Fibroblast of villous mesenchyme (primary cell): ENCODE measurements at places on chromosomes 3 and 15. TPM values are rescaled to one million over a fixed set of nuclear protein-coding genes. Genes with fewer than 3 reads are reported as not detected.

DNA sequence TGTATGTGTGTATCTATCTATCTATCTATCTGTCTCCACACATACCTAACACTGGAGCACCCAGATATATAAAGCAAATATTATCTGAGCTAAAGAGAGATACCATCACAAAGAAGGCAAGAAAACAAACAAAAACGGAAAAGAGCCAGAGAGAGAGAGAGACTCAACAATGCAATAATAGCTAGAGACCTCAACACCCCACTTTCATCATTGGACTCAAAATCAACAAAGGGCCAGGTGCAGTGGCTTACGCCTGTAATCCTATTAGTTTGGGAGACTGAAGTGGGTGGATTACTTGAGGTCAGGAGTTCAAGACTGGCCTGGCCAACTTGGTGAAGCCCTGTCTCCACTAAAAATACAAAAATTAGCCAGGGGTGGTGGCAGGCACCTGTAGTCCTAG lies 23.4 kb downstream of the NCBP2 start:
- DNase-seq = no peak

- no peak for DNase-seq
These were observed 23.3 kb downstream of the SNRK start for GRCh38 chr3:43309372-43310305.

DNA sequence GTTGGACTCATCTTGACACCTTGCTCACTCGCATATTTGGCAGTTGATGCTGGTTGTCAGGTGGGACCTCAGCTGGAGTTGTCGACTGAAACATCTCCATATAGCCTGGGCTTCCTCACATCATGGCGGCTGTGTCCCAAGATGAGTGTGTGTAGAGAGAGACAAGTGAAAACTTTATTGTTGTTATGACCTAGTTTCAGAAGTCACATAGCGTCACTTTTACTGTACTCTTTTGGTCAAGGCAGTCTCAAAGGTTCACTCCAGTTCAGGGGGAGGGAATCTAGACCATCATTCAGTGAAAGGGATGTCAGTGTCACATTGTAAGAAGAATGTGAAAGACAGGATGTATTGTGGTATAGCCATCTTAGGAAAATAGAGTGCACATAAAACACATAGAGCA lies 214.2 kb downstream of the ITPR1 start:
- no peak for DNase-seq

DNA sequence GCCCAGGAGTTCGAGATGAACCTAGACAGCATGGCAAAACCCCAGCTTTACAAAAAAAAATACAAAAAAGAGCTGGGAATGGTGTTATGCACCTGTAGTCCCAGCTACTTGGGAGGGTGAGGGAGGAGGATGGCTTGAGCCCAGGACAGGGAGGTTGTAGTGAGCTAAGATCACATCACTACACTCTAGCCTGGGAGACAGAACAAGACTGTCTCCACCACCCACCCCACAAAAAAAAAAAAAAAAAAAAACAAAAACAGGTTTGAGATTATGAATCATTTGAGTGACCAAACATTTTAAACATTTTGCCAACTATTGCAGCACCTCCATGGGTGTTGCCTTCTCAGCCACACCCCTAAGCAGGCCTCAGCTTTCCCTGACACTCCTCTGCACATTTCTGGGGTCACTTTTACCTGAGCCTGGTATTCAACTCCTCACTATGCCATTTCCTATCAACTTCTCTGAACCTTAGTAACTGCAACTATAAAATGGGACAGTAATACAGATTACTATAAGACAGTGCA lies 41.8 kb downstream of the IL5RA start:
- no peak for DNase-seq

GRCh38 chr15:51227940-51228732 lies 110.3 kb downstream of the CYP19A1 start:
- DNase-seq = peak; percentile 88

GRCh38 chr15:63083044-63083443 lies 38.6 kb upstream of the LACTB start:
- peak; percentile 47 for DNase-seq

- no peak for DNase-seq
These were observed 635.5 kb downstream of the TBL1XR1 start for GRCh38 chr3:176561826-176562225.

DNA sequence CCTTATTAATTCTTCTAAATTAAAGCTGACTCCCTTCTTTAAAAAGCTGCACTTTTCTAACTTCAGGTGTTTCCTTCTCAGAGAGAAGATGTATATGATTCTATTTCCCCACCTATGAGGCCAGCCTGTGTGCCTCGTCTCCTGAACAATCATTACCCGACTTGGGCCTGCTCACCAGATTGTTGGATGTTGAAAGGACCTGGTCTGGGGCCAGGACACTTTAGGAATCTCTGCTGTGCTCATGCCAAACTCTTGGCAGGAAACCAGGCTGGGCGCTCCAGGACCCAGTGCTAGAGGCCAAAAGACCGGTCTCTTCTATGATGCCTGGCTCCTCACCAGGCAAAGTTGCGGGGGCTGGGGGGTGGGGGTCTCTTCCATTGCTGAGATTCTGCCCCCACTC lies 16.9 kb upstream of the LRRC31 start:
- DNase-seq = peak; percentile 3

- DNase-seq = no peak
These were observed 140.9 kb downstream of the ALDH1A2 start for GRCh38 chr15:57924598-57924997.

DNA sequence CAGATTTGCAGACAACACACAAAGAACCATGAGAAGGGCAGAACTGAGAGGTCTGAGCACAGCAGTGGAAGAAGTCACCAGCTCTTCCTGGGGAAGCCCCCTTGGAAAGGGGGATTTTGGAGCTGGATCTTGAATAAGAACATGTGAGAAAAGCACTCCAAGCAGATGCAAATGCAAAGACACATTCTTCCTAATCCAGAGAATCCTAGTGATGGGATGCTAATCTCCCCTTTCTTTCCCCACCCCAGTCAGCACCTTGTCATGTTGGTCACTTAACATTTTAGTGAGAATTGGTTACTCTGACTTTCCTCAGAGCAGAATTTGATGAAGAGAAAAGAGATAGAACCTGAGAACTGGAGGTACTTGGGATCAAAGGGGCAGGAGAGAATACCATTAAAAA lies 148.5 kb downstream of the SSR3 start:
- no peak for DNase-seq

GRCh38 chr15:52348056-52348745 lies 52.6 kb upstream of the MYO5C start:
- DNase-seq = peak; percentile 67

GRCh38 chr15:65470866-65471265 lies 46.6 kb downstream of the DPP8 start:
- no peak for DNase-seq

DNA sequence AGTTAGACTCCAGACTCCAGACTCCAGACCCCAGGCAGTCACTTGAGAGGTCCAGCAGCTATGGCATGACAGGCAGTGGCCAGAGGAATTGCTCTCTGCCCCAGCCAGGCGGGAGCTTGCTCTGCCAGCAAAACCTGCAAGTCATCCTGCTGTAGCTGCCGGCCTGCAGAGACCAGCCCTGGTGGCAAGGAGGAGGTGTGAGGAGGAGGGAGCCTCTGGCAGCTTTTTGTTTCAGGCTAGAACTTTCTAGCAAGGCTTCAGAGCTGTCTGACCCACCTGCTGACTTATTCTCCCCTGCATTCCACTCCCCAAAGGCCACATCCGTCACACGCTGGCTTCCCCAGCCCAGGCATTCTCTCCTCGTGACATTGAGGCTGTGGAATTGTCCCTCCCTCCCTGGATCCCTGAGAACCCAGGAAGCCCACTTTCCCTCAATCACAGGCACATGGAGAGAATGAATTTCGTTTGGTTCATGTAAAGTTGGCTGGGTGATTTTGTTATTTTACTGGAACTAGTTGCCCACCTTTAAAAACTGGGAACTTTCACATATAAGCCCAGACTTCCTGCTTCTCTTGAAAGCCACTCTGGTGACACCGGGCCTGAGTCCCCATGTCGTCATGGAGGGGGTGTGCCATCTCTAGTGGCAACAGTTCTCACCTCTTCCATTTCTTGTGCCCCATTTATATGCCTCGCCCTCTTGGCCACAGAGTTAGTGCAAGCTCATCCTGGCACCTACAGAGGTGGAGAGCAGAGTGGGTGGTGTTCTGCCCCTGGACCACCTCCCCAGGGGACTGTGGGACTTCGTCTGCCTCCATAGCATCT lies 82.7 kb downstream of the ABHD5 start:
- no peak for DNase-seq

DNA sequence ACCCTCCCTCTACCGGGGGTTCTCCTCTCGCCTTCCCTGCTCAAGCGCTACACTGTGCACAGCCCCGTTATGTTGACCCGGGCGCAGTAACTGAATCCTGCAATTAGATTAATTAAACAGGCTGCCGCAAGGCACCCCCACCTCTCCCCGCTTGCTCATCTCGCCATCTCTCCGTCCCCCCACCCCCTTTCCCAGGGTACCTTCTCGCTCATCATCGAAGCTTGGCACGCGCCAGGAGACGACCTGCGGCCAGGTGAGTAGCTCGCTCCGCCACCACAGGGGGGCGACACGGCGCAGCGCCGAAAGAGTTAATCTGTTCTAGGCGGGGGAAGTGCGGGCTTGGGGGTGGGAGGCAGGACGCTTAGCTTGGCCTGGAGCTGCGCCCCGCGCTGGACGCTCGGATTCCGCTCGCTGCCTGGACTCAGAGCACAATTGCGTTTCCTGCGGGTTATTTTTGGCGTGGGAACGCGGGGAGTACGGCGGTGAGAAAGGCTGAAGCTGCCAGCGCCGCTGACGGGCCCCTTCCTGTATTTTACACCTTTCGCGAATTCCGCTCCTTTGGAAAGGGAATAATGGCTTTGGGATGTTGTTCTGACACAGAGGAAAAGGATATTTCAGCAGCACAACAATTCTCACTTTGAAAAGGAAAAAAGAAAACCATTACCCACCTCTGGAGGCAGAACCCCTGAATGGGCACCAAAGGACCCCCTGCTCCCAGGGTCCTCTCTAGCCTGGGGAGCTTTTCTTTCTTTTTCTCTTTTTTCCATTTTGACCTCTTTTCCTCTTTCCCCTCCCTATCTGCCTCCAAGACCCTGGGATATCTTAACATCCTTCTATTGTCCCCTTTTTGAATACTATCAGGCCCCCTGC lies 1.5 kb downstream of the DLL4 start:
- peak; percentile 49 for DNase-seq

DNA sequence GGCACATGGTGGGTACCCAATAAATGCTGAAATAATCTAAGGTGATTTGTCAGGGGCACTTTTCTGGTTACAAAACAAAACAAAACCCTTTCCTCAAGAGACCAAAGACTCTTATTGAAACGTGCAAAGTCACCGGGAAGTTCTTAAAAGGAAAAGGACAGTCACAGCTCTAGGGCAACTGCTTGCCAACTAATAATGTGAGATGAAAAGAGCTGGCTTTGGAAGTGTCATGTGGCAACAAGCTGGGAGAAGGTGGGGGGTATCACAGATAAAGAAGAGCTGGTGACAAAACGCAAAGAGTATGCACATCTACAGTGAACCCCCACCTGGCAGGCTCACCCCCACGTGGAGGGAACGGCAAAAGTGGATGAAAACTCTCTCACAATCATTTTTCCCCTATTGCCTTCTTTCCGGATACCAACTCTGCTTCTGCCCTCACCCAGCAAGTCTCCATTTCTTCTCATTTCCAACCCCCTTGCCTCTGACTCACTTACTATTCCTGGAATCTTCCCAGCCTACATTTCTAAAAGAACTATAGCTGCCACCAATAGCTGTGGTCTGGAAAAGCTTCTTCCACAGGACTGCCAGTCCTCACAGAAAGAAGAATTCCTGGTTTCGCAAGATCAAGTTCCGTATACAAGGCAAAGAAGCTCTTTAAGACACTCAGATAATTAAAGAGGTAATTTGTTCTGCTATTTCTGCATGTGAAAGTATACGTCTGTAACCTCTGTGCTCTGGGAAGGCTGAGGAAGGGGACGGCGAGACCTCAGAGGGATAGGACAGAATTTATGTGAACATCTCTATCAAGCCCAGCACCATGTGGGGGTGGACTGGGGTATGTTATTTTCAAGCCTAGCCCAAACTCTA lies 21.8 kb upstream of the ANPEP start:
- DNase-seq = peak; percentile 98

GRCh38 chr3:133991637-133992036 lies 38.1 kb downstream of the SLCO2A1 start:
- DNase-seq = no peak

- no peak for DNase-seq
These were observed 57.2 kb upstream of the TOPAZ1 start for GRCh38 chr3:44184319-44184953.

GRCh38 chr3:105791131-105791530 lies 77.7 kb downstream of the CBLB start:
- peak; percentile 83 for DNase-seq

- DNase-seq = no peak
These were observed 1.9 kb downstream of the TMIE start for GRCh38 chr3:46703013-46703520.

- DNase-seq = peak; percentile 86
These were observed 11.6 kb downstream of the FSIP1 start for GRCh38 chr15:39770748-39771689.

DNA sequence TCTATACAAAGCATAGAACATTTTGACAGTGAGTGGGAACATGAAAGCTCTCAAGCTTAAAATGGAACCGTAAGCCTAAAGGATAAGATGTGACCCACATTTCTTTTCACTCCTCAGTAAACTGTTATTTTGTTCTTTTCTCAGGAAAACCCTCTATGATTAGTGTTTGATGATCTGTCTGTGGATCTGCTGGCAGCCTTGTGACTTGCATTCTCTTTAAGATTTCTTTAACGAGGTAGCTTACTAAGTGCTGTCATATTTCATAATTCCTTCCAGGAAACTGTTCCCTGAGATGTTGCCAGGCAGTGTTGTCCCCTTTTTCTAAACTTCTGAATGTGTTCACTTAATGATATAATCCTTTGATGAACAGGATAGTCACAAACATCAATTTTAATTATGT lies 167.6 kb downstream of the PYDC2 start:
- DNase-seq = no peak

- peak; percentile 38 for DNase-seq
These were observed 43.2 kb upstream of the UBE2E2 start for GRCh38 chr3:23159929-23160328.

The CSTA gene
- 0.32 TPM in 1 of 2 replicates, not detected in the other for total RNA-seq

The RFT1 gene
- total RNA-seq = 9.0 and 13.4 TPM in 2 replicates

The NR1I2 gene
- total RNA-seq = under 0.01 TPM in 2 replicates

The ATP13A4 gene
- not detected in 2 replicates for total RNA-seq

The FGF12 gene
- under 0.01 TPM in 1 of 2 replicates, not detected in the other for total RNA-seq

The ASB14 gene
- not detected in 2 replicates for total RNA-seq

The ZNF501 gene
- total RNA-seq = 4.3 and 5.2 TPM in 2 replicates

The CCK gene
- not detected in 2 replicates for total RNA-seq

The ZNF660 gene
- 2.9 and 3.0 TPM in 2 replicates for total RNA-seq

The THSD4 gene
- 60.2 and 76.4 TPM in 2 replicates for total RNA-seq

The CD80 gene
- not detected in 2 replicates for total RNA-seq

The HHATL gene
- total RNA-seq = not detected in 2 replicates
